ENCODE measurements at places on chromosomes 4 and X. TPM values are rescaled to one million over a fixed set of nuclear protein-coding genes. Genes with fewer than 3 reads are reported as not detected.

The SLC10A4 gene
- total RNA-seq, result not detected

- DNase-seq, result no peak
These were observed 67.1 kb downstream of the PRDM5 start for GRCh38 chr4:120855307-120856001.

The DUSP9 gene
- 0.16 TPM for total RNA-seq

- DNase-seq, result no peak
These were observed 2011.9 kb upstream of the PCDH10 start for GRCh38 chr4:131137196-131137595.

DNA sequence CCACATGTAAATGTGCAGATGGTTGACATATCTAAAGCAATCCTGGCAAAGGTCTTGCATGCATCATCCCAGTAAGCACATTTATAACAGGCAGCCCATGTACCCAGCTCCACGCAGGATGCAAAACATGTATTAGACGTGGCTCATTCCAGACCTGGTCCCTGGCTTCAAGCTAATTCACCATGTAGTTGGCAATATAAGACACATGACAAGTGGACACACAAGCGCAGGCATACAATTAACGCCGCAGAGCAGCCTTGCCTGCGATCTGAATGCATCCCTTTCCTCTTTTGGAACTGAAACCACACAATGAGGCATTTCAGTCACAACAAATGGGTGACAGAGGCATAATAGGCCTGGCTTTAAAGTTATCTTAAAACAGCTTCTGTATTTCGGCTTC, 114.5 kb upstream of the TRIM2 start:
- no peak for DNase-seq

GRCh38 chrX:106707771-106708454, 18.6 kb upstream of the RNF128 start:
- peak; percentile 94 for DNase-seq

DNA sequence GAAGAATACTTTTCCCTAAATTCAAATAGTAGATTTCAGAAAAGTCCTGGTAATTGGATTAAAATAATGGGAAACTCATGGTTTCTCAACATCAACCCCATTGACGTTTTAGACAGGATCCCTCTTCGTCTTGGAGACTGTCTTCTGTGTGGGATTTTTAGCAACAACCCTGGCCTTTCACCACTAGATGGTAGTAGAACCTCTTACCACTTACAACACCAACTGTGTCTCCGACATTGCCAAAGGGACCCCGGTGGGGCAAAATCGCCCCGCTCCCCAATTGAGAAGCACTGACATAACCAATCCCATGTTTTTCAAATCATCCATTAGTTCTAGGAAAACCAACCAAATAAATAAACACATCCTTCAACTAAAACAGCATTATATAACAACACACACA, 16.9 kb upstream of the ANOS1 start:
- DNase-seq, result peak; percentile 19

DNA sequence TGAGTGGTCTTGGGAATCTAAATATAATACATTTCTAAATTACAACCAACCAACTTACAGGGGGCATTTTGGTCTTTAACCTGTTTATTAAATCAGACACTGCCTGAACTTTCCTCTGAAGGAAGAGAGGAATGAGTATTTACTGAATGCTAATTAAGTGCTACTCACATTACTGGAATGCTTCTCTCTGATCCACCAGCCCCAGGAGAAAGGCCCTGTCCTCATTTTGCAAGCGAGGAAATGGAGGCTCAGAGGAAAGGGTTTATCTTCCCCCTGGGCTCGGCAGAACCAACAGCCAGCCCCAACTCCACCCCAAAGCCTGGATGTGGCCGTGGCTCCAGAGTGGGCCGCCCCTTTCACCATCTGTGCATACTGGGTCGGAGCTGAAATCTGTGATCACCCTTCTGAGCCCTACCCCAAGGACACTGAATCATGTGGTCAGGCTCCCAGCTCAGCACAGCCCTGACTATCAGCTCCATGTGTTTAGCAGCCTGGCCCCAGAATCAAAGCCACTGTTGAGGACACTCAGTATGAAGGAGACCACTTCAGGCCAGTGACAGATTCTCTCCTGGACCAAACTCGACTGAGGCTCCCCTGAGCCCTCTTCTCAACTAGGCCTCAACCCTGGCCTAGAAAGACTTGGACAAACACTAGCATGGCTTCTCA, 56.7 kb upstream of the ENPP6 start:
- no peak for DNase-seq

The PLP2 gene
- total RNA-seq, result 68.5 TPM

The ARSJ gene
- 35.8 TPM for total RNA-seq

DNA sequence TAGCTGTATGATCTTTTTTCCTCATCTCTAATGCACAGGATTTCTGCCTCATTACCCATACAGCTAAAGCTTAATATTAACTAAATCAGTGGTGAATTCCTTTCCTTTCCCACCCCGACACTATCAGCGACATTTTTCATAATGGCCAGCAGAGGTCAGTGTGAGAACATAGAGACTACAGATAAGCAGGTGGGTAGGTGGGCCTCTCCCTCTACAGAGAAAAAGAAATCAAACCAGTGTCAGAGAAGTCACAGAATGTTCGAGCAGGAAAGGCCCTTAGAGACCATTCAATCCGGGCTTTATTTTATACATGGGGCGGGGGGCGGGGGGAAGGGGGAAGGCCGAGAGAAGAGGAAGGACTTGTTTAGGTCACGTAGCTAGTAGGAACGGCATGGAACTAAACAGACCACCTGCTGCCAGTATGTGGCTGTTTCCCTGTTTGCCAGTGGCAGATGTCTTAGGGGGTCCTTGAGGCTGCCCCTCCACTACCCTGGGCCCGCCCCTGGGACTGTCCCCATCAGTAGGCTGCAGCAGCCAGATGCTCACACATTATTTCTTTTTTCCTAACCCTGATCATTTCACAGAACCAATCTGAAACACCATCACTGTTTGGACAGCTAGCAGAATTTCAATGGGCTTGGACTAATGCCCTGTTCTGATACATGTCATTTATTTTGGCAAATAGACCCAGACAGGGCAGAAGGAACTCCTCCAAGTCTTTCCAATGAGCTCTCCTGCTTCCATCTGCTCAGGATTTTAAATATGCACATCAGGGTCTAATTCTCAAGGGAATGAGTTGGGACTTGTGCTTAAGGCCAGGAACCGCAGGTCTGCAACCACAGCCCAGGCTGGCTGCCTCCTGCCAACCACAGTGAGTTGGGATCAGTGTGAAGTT, 133.4 kb downstream of the ATG4A start:
- peak; percentile 57 for DNase-seq

DNA sequence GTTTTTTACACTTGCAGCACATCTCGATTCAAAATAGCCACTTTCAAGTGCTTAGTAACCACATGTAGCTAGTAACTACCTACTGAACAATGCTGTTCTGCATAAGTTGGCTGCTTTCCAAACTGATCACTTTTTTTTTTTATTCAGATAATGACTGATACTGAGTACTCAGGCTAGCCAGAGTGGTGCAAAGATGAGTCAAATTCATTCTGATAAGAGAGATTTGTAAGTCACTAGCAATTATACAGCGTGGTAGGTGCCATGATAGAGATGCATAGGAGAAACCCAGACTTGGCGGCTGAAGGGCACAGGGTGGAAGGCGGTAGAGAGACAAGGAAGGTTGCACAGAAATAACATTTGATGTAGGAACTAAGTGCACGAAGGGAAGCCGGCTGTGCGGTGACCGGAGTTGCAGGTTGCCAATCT, 357 bp upstream of the IGBP1 start:
- DNase-seq, result peak; percentile 7

- no peak for DNase-seq
These were observed 1710.3 kb upstream of the PCDH7 start for GRCh38 chr4:29009908-29010307.

- DNase-seq, result peak; percentile 33
These were observed 553 bp downstream of the SEPTIN6 start for GRCh38 chrX:119692191-119693039.

DNA sequence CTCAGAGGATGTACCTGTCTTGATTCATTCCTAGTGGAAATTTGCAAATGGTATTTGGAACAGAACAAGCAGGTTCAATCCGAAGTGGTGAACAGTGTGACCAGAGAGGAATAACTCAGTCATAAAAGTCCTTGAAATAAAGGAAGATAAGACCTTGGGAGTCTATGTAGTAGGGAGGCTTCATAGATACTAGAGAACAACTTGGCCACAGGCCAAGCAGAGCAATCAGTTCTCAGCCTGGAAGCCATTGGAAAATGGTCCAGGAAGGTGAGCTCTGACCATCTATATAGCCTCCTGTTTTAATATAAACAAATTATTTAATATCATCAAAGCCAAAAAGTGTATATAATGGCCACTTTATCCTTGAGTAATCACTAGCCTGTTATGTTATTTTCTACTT, 11.3 kb downstream of the TXK start:
- no peak for DNase-seq

- no peak for DNase-seq
These were observed 95.4 kb upstream of the FRG1 start for GRCh38 chr4:189845145-189845846.

DNA sequence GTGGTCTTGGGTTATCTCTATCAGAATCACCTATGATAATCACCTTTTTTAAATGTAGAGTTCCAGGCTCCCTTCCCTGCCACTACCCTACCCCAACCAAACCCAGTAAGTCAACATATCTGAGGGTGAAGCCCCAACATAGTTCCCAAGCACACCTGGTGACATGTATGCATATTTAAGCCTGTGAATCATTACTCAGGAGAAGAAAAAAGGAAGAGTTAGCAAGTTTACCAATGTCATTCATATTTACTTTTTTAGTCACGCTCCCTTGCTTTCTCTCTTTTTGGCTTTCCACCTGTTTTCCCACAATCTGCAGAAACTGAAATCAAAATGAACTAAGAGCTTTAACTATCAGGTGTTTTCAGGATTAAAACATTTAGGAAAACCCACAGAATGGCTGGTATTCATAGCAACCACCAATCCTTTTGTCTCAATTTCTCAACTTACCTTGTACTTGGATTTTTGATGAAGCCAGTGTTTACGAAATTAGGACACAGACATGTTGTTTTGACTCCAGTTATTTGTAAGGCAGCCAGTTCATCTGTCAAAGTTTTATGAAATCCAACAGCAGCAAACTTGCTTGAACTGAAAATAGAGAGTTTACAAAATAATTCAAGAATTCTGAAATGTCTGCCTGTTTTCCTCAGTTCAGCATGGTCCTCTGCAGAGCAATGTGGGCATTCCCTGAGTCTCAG, 34.0 kb downstream of the HSD17B11 start:
- DNase-seq, result peak; percentile 39

- DNase-seq, result no peak
These were observed 1.4 kb downstream of the IL9R start for GRCh38 chrX:155998761-155999510.

DNA sequence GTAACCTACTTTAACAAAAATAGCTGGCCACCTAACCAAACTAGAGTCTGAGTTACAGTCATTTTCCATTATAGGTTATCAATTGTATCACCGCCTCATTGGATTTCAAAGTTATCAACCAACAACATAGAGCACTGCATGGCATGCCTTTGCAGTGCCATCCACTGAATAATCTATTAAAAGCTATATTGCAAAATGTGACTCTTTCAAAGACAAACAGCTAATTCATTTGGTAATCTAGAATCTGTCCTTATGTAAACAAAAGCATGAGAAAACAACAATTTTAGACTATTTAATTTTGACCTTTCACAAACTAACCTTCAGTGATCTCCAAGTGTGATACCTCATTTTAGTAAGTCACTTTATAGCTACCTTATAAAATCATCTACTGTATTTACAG, 144.2 kb upstream of the SH3RF1 start:
- no peak for DNase-seq

- DNase-seq, result no peak
These were observed 35.2 kb downstream of the PDS5A start for GRCh38 chr4:39942507-39942906.

GRCh38 chr4:10023050-10023419, 1.7 kb upstream of the SLC2A9 start:
- no peak for DNase-seq

- no peak for DNase-seq
These were observed 85.9 kb downstream of the ZAR1 start for GRCh38 chr4:48575964-48576363.

DNA sequence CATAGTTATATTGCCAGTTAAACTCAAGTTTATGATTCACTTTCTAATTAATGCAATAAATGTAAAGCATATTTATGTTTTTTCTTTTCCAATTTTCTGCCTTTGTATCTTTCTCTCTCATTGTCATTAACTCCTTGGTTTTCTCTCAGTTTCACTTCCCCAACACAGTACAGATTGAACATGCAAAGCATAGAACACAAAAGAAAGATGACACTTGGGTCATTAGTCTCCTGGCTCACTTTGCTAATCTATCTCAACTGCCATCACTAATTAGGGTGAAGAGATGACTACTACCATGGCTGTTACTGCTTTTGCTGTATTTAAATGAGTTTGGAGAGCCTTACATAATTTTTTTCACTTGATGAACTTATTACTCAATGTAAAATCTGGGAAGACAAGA, 12.3 kb upstream of the NAA11 start:
- no peak for DNase-seq

DNA sequence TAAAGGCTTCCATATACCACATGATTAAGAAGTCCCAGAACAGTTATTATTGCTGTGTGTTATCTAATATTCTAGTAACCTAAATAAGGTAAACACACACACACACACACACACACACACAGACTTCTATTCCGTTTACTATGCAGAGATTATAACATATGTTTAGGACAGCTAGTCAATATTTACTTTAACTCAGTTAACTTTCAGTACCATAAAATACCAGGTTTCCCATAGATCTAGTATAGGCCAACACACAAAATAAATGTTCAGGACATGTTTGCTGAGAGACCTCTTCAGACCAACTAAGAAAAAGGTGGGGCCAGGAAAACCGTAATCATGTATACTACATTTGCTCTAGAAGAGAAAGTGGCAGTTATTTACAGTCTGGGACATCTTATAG, 365.5 kb downstream of the KLHL13 start:
- no peak for DNase-seq

The HSFX2 gene
- total RNA-seq, result not detected

The XAGE1A gene
- total RNA-seq, result not detected

GRCh38 chr4:54229631-54230483, 764 bp downstream of the PDGFRA start:
- no peak for DNase-seq

DNA sequence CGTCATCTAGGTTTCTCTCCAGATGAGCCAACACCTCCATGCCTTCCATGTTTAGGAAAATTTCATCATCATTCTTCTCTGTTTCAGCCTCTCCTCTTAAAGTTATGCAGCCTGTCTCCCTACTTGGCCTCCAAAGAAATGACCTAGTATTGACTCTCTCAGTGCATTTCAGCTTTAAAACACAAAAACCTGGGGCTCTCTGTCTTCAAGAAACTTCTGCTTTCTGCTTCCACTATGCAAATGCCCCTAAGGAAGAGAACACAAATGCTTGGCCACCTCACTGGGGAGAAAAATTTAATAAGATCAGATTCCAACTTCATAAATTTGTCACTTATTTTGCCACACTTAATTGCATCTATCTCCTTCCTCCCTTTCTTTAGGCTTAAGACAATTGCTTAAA, 93.3 kb downstream of the GPRIN3 start:
- no peak for DNase-seq

DNA sequence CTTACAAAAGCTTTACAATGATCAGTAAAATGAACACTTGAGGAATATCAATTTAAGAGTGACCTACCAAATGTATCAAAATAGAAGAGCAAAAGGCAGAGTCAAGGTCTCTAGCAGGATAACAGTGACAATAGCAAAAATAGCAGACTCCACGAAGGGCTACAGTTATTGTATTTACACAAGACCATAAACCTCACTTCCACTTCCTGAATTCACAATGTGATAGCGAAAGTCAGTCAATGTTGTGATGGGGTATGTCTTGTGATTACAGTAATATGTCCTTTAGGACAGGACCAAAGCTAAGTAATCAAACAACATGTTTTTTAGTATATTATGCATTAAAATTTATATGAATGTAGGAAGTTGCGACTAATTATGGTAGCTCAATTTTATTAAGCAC, 139.6 kb downstream of the IQCM start:
- no peak for DNase-seq

The PFKFB1 gene
- 0.17 TPM for total RNA-seq
